Naive thymus-derived CD4-positive, alpha-beta T cell (primary cell): ENCODE measurements at places on chromosomes 5 and 9.

- no peak for DNase-seq
- H3K27ac ChIP-seq: no peak overlapping the region
- H3K4me3 ChIP-seq: no peak overlapping the region
- no peaks in the 10 kb centered on the region for H3K4me1 ChIP-seq
- no peaks in the 10 kb centered on the region for H3K36me3 ChIP-seq
Observed at GRCh38 chr5:30908356-30908755, 285.1 kb upstream of the CDH6 start.

DNA sequence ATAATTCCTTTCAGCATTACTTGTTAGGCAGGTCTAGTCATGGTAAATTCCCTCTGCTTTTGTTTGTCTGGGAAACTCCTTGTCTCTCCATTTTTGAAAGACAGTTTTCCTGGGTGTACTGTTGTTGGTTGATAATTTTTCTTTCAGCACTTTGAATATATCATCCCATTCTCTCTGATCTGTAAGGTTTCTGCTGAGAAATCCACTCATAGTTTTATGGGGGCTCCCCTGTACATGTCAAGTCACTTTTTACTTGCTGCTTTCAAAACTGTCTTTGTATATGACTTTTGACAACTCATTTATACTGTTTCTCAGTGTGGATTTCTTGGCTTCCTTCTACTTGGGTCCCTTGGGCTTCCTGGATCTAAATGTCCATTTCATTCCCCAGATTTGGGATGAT is 16.5 kb downstream of the MEIKIN start:
- H3K4me1 ChIP-seq: no peaks in the 10 kb centered on the region
- no peaks in the 10 kb centered on the region for H3K27me3 ChIP-seq

DNA sequence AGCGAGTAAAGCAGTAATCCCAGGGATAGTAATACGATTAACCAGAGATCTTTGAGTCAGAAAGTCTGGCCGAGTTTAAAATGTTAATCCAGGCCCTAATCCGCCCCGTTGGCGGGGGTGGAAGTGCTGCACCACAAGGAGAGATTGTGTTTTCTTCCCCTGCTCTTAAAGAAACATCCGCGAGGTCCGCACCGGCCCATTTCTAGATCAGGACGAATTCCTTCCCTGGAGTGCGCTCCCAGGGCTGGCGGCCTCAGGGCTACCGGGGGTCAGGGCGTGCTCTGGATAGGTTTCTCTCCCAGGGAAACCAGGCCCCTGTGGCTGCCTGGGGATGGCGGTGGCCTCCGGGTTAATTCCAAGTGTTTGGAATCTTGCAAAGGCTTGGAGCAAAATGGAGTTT is 9.3 kb upstream of the NEUROG1 start:
- DNase-seq: no peak
- peaks cover 16% of the 10 kb centered on the region for H3K27me3 ChIP-seq
- no peak overlapping the region for H3K27ac ChIP-seq
- no peak overlapping the region for H3K4me3 ChIP-seq
- no peaks in the 10 kb centered on the region for H3K36me3 ChIP-seq

GRCh38 chr5:90359073-90359920 is 50.3 kb downstream of the CETN3 start:
- no peaks in the 10 kb centered on the region for H3K4me1 ChIP-seq
- no peaks in the 10 kb centered on the region for H3K36me3 ChIP-seq
- no peaks in the 10 kb centered on the region for H3K27me3 ChIP-seq

DNA sequence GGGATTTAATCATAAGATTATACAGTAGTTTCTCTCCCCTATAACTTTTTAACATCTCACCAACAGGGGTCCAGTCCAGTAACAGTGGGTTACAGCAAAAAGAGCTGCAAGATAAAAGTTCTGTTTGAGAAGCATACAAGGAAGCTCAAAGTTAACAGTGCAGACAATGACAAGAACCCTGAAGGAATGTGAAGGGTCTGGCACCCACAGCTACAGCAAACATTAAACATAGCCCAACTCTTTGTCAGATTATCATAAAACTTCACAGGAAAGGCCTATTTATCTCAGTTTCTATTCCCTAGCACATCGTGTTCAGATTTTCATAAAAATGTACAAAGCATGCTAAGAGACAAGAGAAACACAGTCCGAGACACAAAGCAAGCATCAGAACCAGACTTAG is 309.4 kb downstream of the DIRAS2 start:
- H3K36me3 ChIP-seq: no peaks in the 10 kb centered on the region
- H3K27ac ChIP-seq: no peak overlapping the region
- H3K27me3 ChIP-seq: no peaks in the 10 kb centered on the region
- no peaks in the 10 kb centered on the region for H3K4me1 ChIP-seq

DNA sequence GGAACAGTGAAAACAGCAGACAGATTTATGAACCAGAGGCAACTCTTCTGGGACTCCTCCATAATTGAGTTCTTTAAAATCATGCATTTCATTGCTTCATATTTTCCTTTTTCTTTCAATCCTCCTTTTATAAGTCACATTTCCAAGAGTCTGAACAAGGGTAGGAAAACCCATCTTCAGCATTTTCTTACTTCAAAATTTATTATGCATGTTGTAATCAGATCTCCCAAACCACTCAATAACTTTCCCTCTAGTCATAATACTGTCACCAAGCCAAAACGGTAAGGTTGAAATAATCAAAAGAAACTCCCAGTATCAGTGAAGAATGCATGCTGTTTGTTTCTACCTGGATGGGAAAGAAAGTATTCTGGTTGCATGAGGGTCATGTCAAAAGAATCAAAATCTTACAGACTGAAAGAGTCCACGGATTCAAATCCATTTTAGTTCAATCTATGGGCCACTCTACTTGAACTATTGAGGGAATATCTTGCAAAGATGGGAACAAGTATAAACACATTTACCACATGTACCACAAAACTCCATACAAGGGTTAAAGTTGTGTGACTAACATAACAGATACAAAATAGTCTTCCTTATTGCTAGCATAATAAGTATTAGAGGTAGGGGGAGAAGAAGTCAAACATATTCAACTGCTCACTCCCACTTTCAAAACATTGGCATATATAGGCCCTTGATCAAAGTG is 797.3 kb downstream of the MAT2B start:
- no peaks in the 10 kb centered on the region for H3K36me3 ChIP-seq
- DNase-seq: no peak
- no peaks in the 10 kb centered on the region for H3K4me1 ChIP-seq
- no peak overlapping the region for H3K4me3 ChIP-seq
- no peaks in the 10 kb centered on the region for H3K27me3 ChIP-seq

DNA sequence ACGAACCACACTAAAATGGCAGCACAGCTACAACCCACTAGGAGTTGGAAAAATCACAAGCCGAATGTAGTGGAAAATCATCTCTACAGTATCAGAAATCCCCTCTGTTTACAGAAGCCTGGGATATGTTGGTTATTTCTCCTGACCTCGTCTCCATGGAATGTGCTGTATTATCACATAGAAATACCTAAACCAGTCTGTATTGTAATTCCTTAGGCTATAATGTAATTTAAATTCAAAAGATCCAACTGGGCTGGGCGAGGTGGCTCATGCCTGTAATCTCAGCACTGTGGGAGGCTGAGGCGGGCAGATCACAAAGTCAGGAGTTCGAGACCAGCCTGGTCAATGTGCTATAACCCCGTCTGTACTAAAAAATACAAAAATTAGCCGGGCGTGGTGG is 244.8 kb upstream of the MPDZ start:
- no peaks in the 10 kb centered on the region for H3K36me3 ChIP-seq
- no peaks in the 10 kb centered on the region for H3K27me3 ChIP-seq
- no peak for DNase-seq

DNA sequence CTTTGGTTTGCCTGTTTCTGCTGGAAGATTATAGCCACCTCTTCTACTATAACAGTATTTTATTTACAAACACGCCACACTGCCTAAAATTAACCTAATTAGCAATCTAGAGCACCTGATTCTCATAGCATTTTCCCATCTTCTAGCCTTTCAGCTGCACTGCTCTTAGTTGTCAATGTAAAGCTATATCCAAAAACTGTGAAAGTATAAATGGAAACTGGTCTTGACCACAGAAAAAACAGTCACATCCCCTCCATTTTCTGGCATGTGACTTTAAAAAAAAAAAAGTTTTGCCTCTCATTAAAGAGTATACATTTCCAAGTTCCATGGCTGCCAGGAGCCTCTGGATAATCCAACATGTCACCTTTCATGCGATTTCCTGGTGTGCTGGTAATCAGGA is 287.8 kb downstream of the DTWD2 start:
- no peak overlapping the region for H3K27ac ChIP-seq
- no peak overlapping the region for H3K4me3 ChIP-seq
- no peaks in the 10 kb centered on the region for H3K36me3 ChIP-seq
- H3K4me1 ChIP-seq: no peaks in the 10 kb centered on the region

GRCh38 chr5:173881811-173882575 is 6.2 kb upstream of the CPEB4 start:
- DNase-seq: no peak
- H3K4me1 ChIP-seq: peaks cover 21% of the 10 kb centered on the region
- no peaks in the 10 kb centered on the region for H3K27me3 ChIP-seq
- H3K4me3 ChIP-seq: no peak overlapping the region
- no peak overlapping the region for H3K27ac ChIP-seq
- H3K36me3 ChIP-seq: no peaks in the 10 kb centered on the region

- no peak overlapping the region for H3K4me3 ChIP-seq
- H3K36me3 ChIP-seq: no peaks in the 10 kb centered on the region
- H3K27ac ChIP-seq: no peak overlapping the region
- no peak for DNase-seq
- no peaks in the 10 kb centered on the region for H3K27me3 ChIP-seq
Observed at GRCh38 chr9:93366119-93366447, 85.4 kb upstream of the FAM120A start.

GRCh38 chr9:33110686-33111085 is 34.2 kb upstream of the SMU1 start:
- DNase-seq: no peak
- H3K4me3 ChIP-seq: no peak overlapping the region
- H3K4me1 ChIP-seq: no peaks in the 10 kb centered on the region
- H3K36me3 ChIP-seq: peaks cover 33% of the 10 kb centered on the region

DNA sequence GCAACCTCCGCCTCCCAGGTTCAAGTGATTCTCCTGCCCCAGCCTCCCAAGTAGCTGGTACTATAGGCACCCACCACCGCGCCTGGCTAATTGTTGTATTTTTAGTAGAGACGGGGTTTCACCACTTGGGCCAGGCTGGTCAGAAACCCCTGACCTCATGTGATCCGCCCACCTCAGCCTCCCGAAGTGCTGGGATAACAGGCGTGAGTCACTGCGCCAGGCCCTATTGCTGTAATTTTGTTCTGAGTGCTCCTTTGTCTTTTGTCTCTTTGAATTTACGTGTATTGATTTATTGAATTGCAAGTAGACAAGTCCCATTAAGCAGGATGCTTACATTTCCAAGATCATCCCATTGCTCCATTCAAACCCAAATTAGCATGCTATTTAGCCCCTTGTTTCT is 186.7 kb downstream of the MSX2 start:
- H3K27me3 ChIP-seq: no peaks in the 10 kb centered on the region
- H3K27ac ChIP-seq: no peak overlapping the region

- no peak overlapping the region for H3K4me3 ChIP-seq
- H3K4me1 ChIP-seq: no peaks in the 10 kb centered on the region
- no peaks in the 10 kb centered on the region for H3K27me3 ChIP-seq
- H3K36me3 ChIP-seq: no peaks in the 10 kb centered on the region
Observed at GRCh38 chr9:108612513-108612912, 243.3 kb downstream of the ACTL7B start.

DNA sequence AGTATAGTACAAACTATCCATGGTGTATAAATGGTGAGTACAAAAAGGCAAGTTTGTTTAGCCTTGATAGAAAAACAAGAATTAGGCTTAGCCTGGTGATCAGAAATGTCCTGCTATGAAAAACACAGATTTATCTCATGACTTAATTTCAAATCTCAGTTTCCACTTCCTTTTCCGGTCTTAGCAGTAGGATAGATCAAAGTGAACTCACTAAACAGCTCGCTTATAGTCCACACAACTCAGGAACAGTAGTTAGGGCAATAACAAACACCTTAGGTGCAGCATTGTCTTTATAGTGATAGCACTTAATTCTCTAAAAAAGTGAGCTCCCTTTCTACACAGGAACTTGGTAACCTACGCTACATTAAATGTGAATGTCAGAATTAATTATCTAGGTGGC is 11.4 kb downstream of the GOLGA1 start:
- H3K27me3 ChIP-seq: no peaks in the 10 kb centered on the region
- H3K27ac ChIP-seq: no peak overlapping the region
- H3K36me3 ChIP-seq: peaks cover 11% of the 10 kb centered on the region
- H3K4me1 ChIP-seq: no peaks in the 10 kb centered on the region

DNA sequence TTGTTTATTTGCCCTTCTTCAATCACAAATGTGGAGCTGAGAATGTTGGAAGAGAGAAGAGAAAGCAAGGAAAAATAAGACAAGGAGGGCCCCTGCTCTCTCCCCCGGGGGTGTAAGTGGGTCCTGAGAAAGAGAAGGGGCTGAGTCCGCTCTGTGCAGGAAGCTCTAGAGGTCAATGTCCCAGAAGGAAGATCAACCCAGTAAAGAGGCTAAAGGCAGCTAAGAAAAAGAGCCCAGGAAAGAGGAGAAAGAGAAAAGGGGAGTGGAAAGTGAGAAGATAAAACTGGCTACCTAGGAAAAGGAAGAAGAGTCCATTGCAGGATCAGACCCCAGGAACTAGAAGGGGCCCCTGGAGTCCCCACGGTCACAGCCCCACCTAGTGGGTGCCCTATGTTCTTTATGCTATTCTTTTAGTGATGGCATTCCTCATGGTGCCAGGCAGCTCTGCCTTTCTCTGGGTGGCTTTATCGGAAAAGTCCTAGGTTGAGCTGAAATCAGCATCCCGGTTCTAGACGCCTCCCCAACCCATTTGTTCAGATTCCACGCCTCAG is 583.4 kb downstream of the ACTL7B start:
- H3K27ac ChIP-seq: no peak overlapping the region
- H3K27me3 ChIP-seq: no peaks in the 10 kb centered on the region
- no peak overlapping the region for H3K4me3 ChIP-seq
- no peaks in the 10 kb centered on the region for H3K4me1 ChIP-seq
- H3K36me3 ChIP-seq: no peaks in the 10 kb centered on the region
